ENCODE measurements at places on chromosomes 1 and 21.

GRCh38 chr1:89129911-89130310 is 4.0 kb upstream of the GBP2 start:
- no peak for DNase-seq

GRCh38 chr1:236141447-236142252 is 689 bp upstream of the GPR137B start:
- no peak for DNase-seq

- DNase-seq = no peak
Measured at GRCh38 chr1:213793482-213794067, 194.2 kb upstream of the PROX1 start.

GRCh38 chr1:154442006-154442740 is 37.0 kb downstream of the IL6R start:
- DNase-seq = no peak

- no peak for DNase-seq
Measured at GRCh38 chr1:206816390-206817287, 44.3 kb upstream of the IL10 start.

DNA sequence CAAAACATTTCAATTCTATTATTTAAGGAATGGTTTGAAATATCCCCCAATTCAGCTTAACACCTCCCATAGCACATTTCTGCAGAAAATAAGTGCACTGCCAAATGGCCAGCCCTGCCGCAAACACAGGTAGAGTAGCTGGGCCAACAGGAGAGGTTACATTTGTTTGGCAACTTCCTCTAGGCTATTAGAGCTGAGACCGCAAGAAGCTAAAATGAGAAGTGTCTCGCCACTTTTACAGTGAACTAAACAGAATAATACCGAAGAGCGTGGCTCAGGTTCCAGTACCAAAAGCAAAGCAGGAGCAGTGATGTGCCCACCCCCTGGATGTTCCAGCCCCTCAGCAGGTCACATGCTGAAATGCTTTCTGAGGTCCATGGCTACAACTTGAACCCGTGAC is 154.5 kb upstream of the PKN2 start:
- no peak for DNase-seq

- no peak for DNase-seq
Measured at GRCh38 chr1:187078321-187078720, 249.6 kb downstream of the PLA2G4A start.

GRCh38 chr1:83055391-83056170 is 943.4 kb downstream of the TTLL7 start:
- DNase-seq = no peak

DNA sequence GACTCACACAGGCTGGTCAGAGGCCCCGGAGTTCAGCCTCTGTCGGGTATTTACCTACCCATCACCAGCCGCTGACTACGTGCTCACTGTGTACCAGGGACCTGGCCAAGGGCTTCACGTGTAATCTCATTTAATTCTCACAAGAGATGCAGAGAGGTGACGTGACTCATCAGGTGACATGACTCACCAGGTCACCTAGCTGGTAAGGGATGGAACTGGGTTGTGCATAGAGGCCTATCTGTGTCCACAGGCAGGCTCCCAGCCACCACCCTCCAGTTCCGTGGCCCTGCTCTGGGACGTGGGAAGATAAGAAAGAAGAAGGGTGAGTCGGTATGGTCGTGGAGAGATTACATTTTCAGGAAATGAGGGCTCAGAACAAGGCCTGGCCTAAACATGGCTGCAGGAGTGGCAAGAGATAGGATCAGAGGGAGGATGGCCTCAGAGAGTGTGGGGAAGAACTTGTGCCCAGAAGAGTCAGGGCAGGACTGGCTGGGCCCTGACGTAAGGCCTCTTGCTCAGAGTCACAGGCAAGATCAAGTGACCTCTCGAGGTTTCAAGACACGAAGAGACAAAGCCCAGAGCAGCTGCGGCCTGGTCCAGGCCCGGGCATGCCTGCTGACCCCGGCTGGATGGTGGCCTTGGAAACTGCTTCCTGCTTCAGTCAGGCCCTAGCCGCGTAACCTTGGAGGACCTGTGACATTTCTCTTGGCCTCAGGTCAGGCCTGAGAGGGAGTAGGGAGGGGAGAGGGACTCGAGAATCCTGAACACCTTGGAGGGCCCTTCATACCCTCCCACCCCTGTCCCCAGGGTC is 52.7 kb upstream of the WASF2 start:
- DNase-seq = peak; percentile 86

GRCh38 chr1:8597455-8597854 is 220.0 kb downstream of the RERE start:
- DNase-seq = no peak

DNA sequence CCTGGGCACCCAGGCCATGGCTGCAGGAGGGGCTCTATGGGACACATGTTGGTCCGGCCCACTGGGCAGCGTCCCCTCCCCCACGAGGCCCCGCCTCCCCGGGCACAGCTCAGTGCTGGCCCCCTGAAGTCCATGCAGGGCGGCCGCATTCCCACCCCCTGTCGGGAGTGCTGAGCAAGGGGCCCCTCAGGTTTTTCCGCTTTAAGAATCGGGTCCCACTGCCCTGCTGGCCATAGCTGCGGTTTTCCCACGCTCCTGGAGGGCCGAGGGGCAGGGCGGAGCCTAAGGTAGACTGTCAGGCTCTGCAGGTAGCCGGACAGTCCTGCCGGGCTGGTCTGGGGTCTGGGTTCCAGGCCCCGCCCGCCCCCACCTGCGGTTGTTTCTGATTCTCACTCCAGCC is 43.5 kb upstream of the CCDC27 start:
- DNase-seq = no peak

Measured in adrenal gland (tissue), 19 donors.